ENCODE measurements at places on chromosomes 1 and 21. TPM values are rescaled to one million over a fixed set of nuclear protein-coding genes. Genes with fewer than 3 reads are reported as not detected.

- peaks cover 27% of the 10 kb centered on the region for H3K36me3 ChIP-seq
- H3K27me3 ChIP-seq, result no peaks in the 10 kb centered on the region
- peaks cover 3% of the 10 kb centered on the region for H3K4me1 ChIP-seq
- no peak for DNase-seq
These were observed 38.3 kb upstream of the GLIS1 start for GRCh38 chr1:53777272-53777671.

DNA sequence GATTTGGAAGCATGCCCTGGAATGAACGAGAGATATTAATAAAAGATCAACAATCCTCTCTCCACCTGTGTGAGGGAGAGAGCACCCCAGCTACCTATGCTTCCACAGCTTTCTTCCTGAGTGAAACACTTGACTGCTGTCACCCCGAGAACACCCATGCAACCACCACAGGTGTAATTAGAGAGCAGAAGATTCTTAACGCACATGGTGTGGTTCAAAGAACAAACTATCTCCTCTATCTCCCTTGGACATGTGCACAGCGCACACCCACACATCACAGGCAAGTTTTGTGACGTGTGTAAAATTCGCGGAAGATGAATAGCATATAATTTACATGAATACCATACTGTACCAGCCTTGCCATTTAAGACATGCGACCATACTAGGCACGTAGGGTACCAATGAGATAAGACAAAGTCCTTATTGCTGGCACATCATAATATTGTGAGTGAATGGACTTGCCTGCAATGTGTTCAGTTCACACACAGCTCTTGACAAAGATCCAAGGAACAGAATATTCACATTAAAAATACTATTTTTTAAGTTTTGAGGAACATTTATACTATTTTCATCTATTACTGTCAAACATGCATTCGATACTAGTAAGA is 11.6 kb downstream of the ERRFI1 start:
- no peaks in the 10 kb centered on the region for H3K36me3 ChIP-seq
- no peak overlapping the region for H3K4me3 ChIP-seq
- no peaks in the 10 kb centered on the region for H3K4me1 ChIP-seq
- H3K27me3 ChIP-seq, result peaks cover 22% of the 10 kb centered on the region
- no peak overlapping the region for H3K27ac ChIP-seq

DNA sequence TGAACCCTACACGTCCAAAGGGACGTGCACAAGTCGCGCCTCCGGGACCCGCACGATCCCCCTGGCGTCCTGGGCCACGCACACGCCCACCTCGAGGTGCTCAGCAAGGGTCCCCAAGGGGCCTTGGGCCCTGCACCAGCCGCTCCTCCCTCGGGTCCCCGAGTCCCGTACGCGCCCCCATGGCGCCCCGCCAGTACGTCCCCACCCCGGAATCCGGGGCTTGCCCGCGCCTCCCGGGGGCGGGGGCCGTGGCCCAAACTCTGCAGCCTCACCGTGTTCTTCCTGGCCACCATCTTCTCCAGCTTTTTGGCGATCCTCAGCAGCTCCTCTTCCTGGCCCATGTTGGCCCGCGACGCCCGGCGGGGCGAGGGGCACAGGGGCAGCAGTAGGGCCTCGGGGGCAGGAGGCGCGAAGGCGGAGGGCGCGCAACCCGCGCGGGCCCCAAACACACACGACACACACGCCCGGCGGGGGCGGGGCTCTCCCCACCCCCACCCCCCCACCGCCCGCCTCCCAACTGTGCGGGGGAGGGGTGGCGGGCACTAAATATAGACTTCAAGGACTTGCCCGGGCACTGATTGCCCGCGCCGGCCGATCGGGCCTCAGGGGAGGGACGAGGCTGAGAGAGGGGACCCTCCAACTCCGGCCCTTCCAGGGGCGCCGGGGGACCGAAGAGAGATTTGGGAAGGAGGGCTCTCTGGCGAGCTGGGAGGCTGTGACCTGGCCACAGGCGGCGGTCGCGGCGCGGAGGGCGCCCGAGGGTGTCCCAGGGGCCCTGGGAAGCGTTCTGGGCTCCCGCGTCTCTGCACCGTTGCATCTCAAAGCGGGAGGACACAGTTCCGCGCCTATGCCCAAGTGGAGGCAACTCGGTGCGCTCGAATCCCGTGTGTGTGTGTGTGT is at the start of gene TCEA3:
Gene TCEA3, minus strand, starts transcription at position 456 of the 900 bp plus-strand sequence. Its CDS starts 115 bp downstream, at position 341.
- H3K27me3 ChIP-seq, result peaks cover 37% of the 10 kb centered on the region
- peak within 1 kb of the TSS; percentile 77 for H3K4me3 ChIP-seq
- DNase-seq, result peak; percentile 19
- H3K27ac ChIP-seq, result peak within 1 kb of the TSS; percentile 92
- no peaks in the 10 kb centered on the region for H3K36me3 ChIP-seq

- peaks cover 17% of the 10 kb centered on the region for H3K36me3 ChIP-seq
- H3K27ac ChIP-seq, result no peak overlapping the region
- no peak for DNase-seq
- H3K4me3 ChIP-seq, result peak overlapping the region; percentile 57
These were observed 157.5 kb downstream of the RUNX1 start for GRCh38 chr21:34891613-34891943.

DNA sequence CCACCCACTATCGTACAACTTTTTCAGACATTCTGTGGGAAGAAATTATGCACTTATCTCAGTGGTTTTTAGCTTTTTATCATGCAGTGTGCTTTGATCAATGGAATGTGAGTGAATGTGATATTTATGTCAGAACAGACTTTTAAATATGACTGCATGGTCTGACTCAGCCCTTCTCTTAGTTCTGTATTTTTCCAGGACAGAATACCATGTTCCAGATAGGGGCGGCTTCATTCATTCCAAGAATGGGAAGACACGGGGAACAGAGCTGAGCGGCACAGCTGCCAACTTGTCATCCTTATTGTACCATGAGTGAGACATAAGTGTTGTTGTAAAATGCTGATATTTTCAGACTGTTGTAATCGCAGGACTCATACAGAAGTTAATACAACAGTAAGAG is 214.6 kb upstream of the NCAM2 start:
- no peaks in the 10 kb centered on the region for H3K36me3 ChIP-seq
- no peaks in the 10 kb centered on the region for H3K4me1 ChIP-seq
- H3K4me3 ChIP-seq, result no peak overlapping the region
- no peaks in the 10 kb centered on the region for H3K27me3 ChIP-seq
- DNase-seq, result no peak

GRCh38 chr1:232562855-232563510 is 67.0 kb downstream of the SIPA1L2 start:
- H3K4me3 ChIP-seq, result no peak overlapping the region
- H3K27me3 ChIP-seq, result no peaks in the 10 kb centered on the region
- H3K27ac ChIP-seq, result no peak overlapping the region
- DNase-seq, result no peak
- no peaks in the 10 kb centered on the region for H3K36me3 ChIP-seq

DNA sequence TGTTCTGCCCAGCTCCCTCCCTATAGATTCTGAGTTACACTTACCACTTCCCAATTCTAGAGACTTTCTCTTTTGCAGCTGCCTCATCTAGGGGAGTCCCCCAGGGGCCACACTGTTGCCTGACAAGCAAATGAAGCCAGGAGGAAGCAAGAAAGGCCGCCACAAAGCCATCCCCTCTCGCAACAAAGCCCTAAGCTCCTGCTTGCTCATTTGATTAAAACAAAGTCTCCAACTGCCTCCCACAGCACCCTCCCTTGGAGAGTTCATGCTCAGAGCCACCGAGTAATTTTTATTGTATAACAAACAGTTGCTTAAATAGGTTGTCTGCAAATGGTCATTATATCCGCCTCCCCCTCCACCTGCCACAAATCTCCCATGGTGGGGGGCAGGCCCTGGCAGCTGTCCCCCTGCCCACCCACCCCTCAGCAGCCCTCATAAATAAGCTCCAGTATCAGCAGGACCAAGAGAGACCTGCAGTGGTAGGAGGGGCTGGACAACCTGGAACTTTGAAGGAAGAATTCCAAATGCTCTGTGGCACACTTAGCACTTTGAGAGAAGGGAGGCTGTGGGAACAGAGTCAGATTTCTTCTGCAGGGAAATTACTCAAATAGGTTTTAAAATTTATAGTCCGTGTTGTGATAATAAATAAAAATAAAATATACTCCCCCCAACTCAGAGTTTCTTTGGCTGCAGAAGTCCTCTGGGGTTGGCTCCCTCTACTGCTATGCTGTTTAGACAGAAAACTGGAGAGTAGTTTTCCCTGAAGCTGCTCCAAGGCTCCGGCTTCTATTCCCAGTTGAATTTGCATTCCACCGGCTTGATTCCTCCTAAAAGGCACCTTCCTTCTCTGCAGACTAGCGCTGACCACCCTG is 237.5 kb downstream of the TTLL7 start:
- no peak overlapping the region for H3K27ac ChIP-seq
- H3K27me3 ChIP-seq, result no peaks in the 10 kb centered on the region
- peaks cover 3% of the 10 kb centered on the region for H3K4me1 ChIP-seq
- no peak overlapping the region for H3K4me3 ChIP-seq
- H3K36me3 ChIP-seq, result no peaks in the 10 kb centered on the region

- no peaks in the 10 kb centered on the region for H3K36me3 ChIP-seq
- H3K4me3 ChIP-seq, result no peak overlapping the region
- no peaks in the 10 kb centered on the region for H3K4me1 ChIP-seq
- H3K27me3 ChIP-seq, result no peaks in the 10 kb centered on the region
These were observed 115.4 kb upstream of the NEGR1 start for GRCh38 chr1:72397786-72398185.

- H3K27me3 ChIP-seq, result peaks cover 10% of the 10 kb centered on the region
- DNase-seq, result no peak
- H3K27ac ChIP-seq, result peak overlapping the region; percentile 48
- no peaks in the 10 kb centered on the region for H3K36me3 ChIP-seq
These were observed 871 bp downstream of the TUFT1 start for GRCh38 chr1:151540982-151541377.

GRCh38 chr1:189970331-189971230 is 507.1 kb downstream of the BRINP3 start:
- no peaks in the 10 kb centered on the region for H3K4me1 ChIP-seq
- no peak for DNase-seq
- no peaks in the 10 kb centered on the region for H3K27me3 ChIP-seq
- H3K4me3 ChIP-seq, result no peak overlapping the region
- no peaks in the 10 kb centered on the region for H3K36me3 ChIP-seq
- no peak overlapping the region for H3K27ac ChIP-seq

GRCh38 chr1:20682571-20683236 is 21.5 kb upstream of the DDOST start:
- peaks cover 52% of the 10 kb centered on the region for H3K27me3 ChIP-seq
- no peak overlapping the region for H3K27ac ChIP-seq
- H3K36me3 ChIP-seq, result peaks cover 3% of the 10 kb centered on the region
- H3K4me1 ChIP-seq, result peaks cover 21% of the 10 kb centered on the region

GRCh38 chr1:24203404-24203803 is 16.3 kb upstream of the IFNLR1 start:
- DNase-seq, result no peak
- peaks cover 3% of the 10 kb centered on the region for H3K27me3 ChIP-seq

GRCh38 chr1:111406321-111406768 is 21.2 kb downstream of the OVGP1 start:
- no peaks in the 10 kb centered on the region for H3K27me3 ChIP-seq
- peaks cover 31% of the 10 kb centered on the region for H3K4me1 ChIP-seq
- no peaks in the 10 kb centered on the region for H3K36me3 ChIP-seq
- peak; percentile 70 for DNase-seq

- peak overlapping the region; percentile 78 for H3K27ac ChIP-seq
These were observed 21.9 kb downstream of the LGALS8 start for GRCh38 chr1:236545621-236546169.

- H3K4me1 ChIP-seq, result no peaks in the 10 kb centered on the region
- no peak for DNase-seq
- no peak overlapping the region for H3K4me3 ChIP-seq
- no peak overlapping the region for H3K27ac ChIP-seq
- H3K27me3 ChIP-seq, result peaks cover 14% of the 10 kb centered on the region
These were observed 91.5 kb downstream of the NGF start for GRCh38 chr1:115246526-115246925.

DNA sequence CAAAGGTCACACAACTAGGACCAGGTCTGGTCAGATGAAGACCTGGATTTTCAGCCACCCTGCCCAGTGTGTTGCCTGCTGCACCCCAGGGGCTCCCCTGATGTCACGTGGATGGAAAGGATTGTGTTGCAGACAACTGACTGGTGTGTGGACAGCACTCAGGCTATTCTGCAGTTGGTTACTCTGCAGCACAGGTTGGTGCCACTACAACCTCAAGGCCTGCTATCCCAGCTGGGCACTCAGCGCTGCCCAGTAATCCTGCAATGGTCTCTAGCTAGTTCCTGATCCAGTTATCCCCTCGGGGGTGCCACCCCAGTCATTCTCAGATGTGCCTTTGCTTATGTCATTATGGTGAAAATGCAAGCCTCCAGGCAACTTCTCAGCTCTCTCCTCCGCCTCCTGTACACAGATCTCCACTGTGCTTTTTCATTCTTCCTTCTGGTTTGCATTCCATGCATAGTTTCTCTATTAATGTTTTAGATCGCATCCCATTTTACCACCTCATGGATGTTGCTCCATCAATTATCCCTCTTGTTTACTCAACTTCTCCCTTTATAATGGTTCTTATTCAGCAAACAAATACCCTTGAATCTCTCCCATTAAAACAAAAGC is 503.2 kb upstream of the CAMK1G start:
- peaks cover 1% of the 10 kb centered on the region for H3K27me3 ChIP-seq
- H3K4me1 ChIP-seq, result no peaks in the 10 kb centered on the region
- DNase-seq, result no peak
- no peaks in the 10 kb centered on the region for H3K36me3 ChIP-seq
- H3K4me3 ChIP-seq, result no peak overlapping the region

DNA sequence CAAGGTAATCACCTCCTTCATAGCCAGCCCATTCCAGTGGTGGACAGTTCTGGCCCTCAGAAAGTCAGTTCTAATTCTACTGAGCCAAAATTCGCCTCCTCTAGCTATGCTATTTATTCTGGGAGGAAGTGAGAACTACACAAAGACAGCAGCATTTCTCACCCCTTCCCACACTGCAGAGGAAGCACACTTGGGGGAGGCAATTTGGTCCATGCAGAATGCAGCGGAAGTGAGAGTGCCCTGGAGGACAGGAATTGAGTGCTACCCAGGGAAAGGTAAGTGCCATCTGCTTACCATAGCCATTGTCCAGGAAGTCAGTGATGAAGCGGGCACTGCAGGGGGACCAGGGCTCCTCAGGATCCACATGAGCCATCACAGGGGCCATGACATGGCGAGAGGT is 3.7 kb downstream of the ADAMTS4 start:
- no peak overlapping the region for H3K4me3 ChIP-seq
- H3K27me3 ChIP-seq, result no peaks in the 10 kb centered on the region
- no peak for DNase-seq
- H3K27ac ChIP-seq, result peak overlapping the region; percentile 69
- H3K4me1 ChIP-seq, result peaks cover 43% of the 10 kb centered on the region
- no peaks in the 10 kb centered on the region for H3K36me3 ChIP-seq

The MCOLN3 gene
- 3.1 TPM for total RNA-seq

The ASAP3 gene
- 0.25 TPM for total RNA-seq

The S100A12 gene
- total RNA-seq, result not detected

The TNNT2 gene
- not detected for total RNA-seq

The C1orf185 gene
- not detected for total RNA-seq

The RAP1GAP gene
- total RNA-seq, result 0.17 TPM

The MR1 gene
- total RNA-seq, result 37.4 TPM

The SLC30A1 gene
- 9.6 TPM for total RNA-seq

All from activated CD4-positive, alpha-beta T cell treated with anti-CD3 and anti-CD28 coated beads, Interleukin-2, amount 10 ng/mL, durations not matched to agents 7 days and 5 days (primary cell).